ENCODE measurements at places on chromosomes 16 and 17.

- peak; percentile 15 for DNase-seq
Measured at GRCh38 chr17:62179525-62180161, 114.6 kb upstream of the MED13 start.

GRCh38 chr17:12737740-12738469, 51.4 kb upstream of the ARHGAP44 start:
- no peak for DNase-seq

GRCh38 chr17:40303009-40303657, 5.8 kb upstream of the RARA start:
- DNase-seq, result peak; percentile 35

- no peak for DNase-seq
Measured at GRCh38 chr17:78442648-78443218, 64.3 kb downstream of the PGS1 start.

DNA sequence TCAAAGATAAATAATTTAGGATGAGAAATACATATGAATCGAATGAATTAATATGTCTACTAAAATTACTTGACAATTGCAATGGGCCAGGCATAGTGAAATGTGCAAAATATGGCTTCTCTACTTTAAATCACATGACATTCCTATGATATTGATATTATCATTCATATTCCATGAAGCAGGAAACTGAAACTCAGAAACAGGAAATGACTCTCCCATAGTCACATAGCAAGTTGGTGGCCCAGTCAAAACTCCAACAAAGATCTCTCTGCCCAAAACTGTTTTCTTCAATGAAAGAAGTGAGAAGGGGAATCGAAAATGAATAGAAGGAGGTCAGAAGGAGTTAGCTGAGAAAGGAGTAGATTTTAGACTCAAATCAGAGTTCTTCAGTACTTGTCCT, 272.2 kb downstream of the CDH8 start:
- no peak for DNase-seq

GRCh38 chr17:62163847-62164246, 98.8 kb upstream of the MED13 start:
- peak; percentile 69 for DNase-seq

DNA sequence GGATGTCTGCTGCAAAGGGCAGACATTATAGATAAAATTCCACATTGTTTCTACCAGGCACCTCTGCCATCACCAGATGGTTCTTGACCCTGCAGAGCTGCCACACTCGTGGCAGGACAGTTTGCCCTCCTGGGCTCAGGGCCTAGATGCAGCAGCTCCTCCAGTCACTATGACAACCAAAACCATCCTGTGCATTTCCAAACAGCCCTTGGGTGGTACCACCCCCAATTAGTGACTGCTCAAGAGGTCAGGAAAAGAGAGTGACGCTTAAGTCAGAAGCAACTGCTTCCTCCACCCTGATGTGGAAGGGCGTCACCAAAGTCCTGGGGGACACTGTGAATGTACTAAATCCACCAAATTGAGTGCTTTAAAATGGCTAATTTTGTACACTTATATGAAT, 109.2 kb downstream of the C16orf95 start:
- DNase-seq, result no peak

GRCh38 chr16:51607201-51607651, 456.2 kb upstream of the SALL1 start:
- DNase-seq, result peak; percentile 24

- no peak for DNase-seq
Measured at GRCh38 chr17:42687707-42688320, 5.5 kb downstream of the CNTNAP1 start.

- DNase-seq, result no peak
Measured at GRCh38 chr17:66791347-66791746, 43.6 kb upstream of the CACNG5 start.

GRCh38 chr16:83713597-83713996, 94.2 kb upstream of the HSBP1 start:
- DNase-seq, result no peak

GRCh38 chr17:27996202-27997043, 46.1 kb upstream of the NLK start:
- DNase-seq, result peak; percentile 74

DNA sequence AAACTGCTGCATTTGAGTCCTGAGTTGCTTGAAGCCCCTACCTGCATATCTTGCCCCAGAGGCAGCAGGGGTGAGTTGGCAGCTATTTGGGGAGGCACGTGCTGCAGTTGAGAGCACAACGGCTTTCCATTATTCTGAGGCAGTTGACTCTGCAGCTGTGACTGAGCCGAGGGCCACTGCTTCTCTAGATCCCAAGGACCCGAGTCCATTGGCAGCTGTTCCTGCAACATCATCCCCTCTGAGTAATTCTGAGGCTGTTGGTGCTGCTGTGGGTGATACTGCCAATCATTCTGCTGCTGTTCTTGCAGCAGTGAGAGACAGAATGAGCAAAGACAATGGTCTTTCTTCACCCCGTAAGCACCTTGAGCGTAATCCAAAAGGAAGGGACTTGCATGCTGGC, 12.7 kb downstream of the TERF2IP start:
- DNase-seq, result no peak

GRCh38 chr16:85550953-85551924, 61.9 kb upstream of the GSE1 start:
- DNase-seq, result no peak

- no peak for DNase-seq
Measured at GRCh38 chr17:31508288-31509094, 117.0 kb downstream of the RAB11FIP4 start.

GRCh38 chr17:68456339-68457167, 743 bp downstream of the WIPI1 start:
- DNase-seq, result no peak

GRCh38 chr17:62986549-62986948, 20.5 kb downstream of the TANC2 start:
- no peak for DNase-seq

- DNase-seq, result peak; percentile 49
Measured at GRCh38 chr17:82366749-82367148, 4.8 kb upstream of the UTS2R start.

- no peak for DNase-seq
Measured at GRCh38 chr17:9071016-9071415, 49.7 kb downstream of the NTN1 start.

DNA sequence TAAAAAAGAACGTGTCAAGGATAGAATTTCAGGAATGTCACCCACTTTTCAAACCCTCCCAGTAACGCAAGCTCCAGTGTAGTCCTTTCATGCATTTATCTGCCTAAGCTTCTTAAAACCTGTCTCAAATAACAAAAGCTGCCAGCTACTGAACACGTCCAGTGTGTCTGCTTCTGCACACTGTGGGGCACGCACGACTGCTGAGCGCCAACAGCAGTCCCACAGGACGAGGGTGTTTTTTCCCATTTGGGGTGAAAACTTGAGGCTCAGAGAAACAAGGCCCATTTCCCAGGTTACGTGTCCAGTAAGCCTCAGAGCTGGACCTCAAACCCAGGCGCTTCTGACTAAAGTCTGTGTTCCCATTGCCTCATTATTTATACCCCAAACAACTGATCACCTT, 17.2 kb downstream of the NTAN1 start:
- DNase-seq, result no peak

DNA sequence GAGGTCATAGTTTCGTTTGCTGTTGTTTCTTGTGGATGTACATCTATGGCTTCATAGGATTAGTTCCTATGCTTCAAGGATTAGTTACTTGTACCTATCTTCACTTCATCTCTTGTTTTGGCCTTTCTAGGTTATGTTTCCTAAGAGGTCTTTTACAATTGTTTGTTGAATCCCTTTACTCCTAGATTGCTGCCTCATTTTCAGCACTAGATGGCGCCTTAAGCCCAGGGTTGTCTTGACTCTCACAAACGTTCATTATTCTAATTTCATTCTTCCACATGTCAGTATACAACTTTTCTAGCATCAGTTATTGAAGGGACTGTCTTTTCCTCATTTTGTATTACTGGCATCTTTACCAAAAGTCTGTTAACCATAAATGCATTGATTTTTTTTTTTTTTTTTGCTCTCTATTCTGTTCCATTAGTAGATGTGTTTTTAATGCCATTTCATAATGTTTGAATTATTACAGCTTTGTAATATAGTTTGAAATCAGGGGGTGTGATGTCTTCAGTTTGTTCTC, 45.0 kb upstream of the NACA2 start:
- peak; percentile 18 for DNase-seq

GRCh38 chr16:19228052-19228451, 57.5 kb upstream of the CLEC19A start:
- no peak for DNase-seq

- DNase-seq, result no peak
Measured at GRCh38 chr17:14630046-14630445, 329.2 kb downstream of the HS3ST3B1 start.

DNA sequence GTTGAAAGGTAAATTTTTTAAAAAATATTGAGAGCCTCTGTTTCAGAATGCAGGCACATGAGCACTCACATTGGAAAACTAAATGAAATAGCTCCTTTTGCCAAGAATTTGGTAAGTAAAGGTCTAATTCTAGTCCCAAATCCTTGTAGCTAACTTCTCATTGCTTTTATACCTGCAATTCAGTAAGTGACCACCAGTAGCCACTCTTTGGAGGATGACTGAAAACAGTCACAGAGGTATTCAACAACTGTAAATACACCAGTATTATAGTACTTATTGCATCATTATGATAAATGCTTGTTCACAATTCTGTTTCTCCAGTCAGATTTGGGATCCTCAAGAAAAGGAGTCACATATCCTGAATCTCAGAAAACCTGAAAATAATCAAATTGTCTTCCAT, 562.4 kb upstream of the CDH11 start:
- DNase-seq, result no peak

DNA sequence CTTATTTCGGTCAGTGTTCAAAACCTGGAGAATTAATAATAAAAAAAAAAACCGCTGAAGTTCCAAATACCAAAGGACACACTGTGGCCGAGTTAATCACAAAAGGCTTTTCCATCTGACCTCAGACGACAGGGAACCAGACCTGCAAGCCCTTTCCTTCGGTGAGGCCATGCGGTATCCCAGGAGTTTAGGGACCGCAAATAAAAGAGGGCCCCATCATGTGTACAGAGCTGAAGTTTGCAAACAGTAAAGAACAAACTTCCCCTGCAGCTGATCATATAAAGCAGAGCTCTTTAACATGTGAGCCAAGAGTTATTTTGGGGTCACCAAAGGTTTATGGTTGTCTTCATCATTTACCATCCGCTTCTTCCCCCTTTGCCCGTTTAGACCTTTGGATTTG, 33.0 kb upstream of the FOXJ1 start:
- no peak for DNase-seq

DNA sequence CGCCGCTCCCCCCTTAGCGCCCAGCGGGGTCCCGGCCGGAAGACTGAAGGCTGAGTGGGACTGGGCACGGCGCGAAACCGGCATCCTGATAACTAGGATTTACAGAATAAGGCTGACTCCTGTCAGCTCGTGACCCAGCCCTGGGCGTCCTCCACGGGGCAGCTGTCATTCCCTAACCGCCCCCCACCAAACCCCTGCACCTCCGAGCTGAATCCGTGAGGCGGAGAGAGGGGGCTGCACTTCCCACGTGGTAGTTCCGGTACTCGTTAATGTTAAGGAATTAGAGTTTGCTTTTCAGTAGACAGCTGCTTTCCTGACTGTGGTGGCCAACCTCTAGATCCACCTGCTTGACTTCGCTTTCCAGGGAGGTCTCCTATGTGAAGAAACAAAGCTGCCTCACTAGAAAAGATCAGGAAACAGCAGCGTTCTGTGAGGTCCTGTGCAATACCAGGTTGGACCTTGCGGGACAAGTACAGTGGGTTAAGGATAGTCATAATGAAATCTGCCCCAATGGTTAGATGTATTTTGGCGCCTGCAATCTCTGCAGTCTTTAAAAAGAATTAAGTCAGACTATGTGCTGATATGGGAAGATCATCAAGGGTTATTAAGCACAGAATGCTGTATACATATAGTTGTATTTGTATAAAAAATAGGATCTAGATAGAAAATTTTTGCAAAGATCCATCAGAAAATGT, 1.1 kb upstream of the WBP2 start:
- no peak for DNase-seq

DNA sequence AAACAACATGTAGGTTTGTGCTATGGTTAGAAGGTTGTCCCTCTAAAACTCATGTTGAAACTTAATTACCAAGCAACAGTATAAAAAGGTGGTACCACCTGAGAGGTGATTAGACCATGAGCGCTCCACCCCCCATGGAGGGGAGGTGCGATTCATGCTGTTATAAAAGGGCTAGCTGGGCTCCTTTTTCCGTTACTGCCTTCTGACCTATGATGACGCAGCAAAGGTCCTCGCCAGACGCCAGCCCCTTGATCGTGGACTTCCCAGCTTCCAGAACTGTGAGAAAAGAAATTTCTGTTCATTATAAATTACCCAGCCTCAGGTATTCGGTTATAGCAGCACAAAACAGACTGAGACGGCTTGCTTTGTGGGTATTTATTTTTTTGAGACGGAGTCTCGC, 167.8 kb downstream of the SNX29 start:
- no peak for DNase-seq

DNA sequence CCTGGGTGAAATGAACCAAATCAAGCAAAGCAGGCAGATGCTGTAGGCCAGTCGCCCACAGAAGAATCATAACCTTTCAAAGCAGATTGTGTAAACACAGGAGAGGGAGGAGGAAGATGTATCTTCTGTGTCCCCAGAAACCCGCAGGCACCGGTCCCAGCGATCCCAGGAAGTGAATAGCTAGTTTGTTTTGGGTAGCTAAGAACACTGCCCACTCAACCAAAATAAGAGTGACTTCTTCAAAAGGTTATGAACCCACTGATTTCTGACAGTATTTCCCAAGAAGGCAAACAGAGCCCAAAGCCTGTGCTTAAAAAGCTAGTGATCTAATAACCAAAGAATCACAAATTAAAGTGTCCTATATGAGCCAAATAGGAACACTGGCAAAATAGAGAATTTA, 67.8 kb downstream of the GRIN2A start:
- DNase-seq, result no peak

DNA sequence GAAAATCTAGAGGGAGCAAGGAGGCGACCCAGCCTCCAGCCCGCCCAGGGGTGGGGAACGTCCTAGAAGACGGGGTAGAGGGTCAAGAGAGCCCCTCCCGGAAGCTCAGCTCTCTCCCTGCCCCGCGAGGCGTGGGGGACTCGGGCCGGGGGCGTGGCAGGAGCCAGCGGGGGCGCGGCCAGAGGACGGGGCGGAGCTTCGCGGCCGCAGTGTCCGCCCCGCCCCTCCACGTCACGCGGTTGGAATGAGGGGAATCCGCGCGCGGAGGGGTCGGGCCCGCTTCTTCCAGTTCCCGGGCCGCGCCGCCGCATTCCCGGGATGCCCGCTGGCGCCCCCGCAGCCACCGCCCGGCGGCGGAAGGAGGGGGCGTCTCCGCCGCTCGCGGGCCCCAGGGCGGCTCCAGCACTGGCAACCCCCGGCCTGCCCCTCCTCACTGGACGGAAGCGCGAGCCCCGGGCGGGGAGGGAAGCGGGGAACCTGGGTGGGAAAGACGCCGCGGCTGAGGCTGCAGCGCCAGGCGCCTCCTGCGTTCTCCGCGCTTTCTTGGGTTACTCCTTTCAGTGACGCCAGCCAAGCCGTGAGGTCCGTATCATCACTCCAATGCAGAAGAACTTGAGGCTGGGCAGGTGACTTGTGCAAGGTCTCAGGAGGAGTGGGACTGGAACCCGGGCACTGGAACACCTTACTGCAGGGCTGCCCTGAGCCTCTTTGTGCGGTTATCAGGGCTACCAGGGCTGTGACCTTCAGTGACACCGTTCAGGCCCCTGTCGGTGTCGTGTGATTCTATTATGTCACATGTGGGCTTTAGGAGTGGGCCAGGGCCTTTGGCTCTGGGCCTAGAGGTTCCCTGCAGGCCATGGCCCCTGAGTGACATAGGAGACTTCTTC, 4.3 kb downstream of the MYO1C start:
- DNase-seq, result no peak
